Dermis microvascular lymphatic vessel endothelial cell (primary cell): ENCODE measurements at places on chromosomes 2 and 18. TPM values are rescaled to one million over a fixed set of nuclear protein-coding genes. Genes with fewer than 3 reads are reported as not detected.

GRCh38 chr2:240579071-240579762, 7.3 kb upstream of the CAPN10 start:
- DNase-seq = no peak

DNA sequence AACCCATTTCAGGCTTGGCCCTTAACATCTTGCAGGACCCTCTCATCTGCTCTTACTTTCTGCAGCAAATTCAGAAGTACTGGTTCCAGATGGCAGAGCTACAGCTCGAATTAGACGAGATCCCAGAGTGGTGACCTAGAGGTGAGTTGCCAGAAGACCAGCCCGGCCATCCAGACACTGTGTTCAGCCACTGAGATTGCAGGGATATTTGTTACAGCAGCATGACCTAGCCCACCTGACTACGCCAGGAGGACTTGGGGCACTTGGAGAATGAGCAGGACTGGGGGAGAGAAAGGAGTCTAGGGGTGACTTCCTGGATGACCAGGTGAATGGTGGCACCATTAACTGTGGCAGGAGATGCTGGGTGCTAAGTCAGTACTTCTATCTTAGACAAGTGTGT, 67.2 kb upstream of the ID2 start:
- no peak for DNase-seq

DNA sequence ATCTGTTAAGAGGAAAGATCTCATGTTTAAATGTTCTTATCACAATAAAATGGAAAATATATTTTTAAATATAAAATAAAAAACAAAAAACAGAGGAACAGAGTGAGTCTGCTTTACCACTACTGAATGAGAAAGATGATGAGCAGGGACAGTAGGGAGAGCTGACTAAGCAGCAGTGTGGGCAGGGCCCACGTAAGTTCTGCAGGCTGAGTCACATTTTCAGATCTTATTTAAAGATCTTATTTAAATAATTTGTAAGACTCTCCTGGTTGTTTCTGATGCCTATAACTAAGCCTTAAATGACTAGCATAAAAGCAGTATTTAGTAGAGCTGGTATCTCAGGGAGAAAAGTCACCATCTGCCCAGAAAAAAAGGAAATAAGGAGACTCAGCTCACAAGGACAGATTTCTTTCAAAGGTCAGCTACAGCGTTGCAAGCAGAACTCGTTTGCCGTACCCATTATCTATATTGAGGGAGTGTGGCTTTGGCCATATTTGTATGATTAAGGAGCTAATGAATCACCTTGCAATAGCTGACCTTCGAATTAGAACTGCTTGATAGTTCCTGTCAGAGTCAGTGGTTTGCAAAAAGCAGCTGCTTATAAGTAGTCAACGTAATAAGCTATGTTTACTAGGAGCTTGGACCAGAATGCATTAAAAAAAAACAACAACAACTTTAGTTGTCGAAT, 322.1 kb upstream of the CHAC2 start:
- DNase-seq = no peak

DNA sequence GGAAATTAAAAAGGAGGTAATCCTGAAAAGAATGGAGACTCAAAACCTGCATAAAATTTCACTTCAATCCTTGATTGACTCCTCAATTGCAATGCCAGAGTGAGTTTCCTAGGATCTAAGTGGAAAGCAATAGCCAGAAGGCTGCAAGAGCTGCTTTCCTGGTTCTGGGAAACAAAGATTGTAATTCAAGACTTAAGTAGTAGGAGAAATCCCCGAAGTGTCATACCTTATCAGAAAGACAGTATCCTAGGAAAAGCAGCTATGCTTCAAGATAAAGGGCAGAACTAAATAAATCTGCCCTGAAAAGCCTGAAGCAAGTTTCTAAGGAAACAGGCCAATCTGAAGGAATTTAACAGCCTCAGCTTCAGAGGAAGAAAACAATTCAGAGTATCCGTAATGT, 390.2 kb downstream of the DSC3 start:
- DNase-seq = no peak

GRCh38 chr18:44586782-44587524, 93.7 kb upstream of the SETBP1 start:
- DNase-seq = no peak

- no peak for DNase-seq
Measured at GRCh38 chr2:161141033-161141432, 19.2 kb upstream of the TANK start.

GALNT14 gene
- 0.39 and 1.3 TPM in 2 replicates for total RNA-seq

GPR45 gene
- total RNA-seq = not detected in 2 replicates

STAT4 gene
- total RNA-seq = 0.13 and 0.51 TPM in 2 replicates

CD207 gene
- under 0.01 TPM in 2 replicates for total RNA-seq
